ENCODE measurements at places on chromosomes 3 and 15. TPM values are rescaled to one million over a fixed set of nuclear protein-coding genes. Genes with fewer than 3 reads are reported as not detected.
A peak's percentile ranks its signal among the peaks of the same experiment; 100 is the strongest.

GRCh38 chr3:183324083-183324482 lies 71.0 kb downstream of the B3GNT5 start:
- H3K36me3 ChIP-seq = no peaks in the 10 kb centered on the region
- H3K4me3 ChIP-seq = no peak overlapping the region
- DNase-seq = no peak
- H3K4me1 ChIP-seq = no peaks in the 10 kb centered on the region

- H3K36me3 ChIP-seq = no peaks in the 10 kb centered on the region
- no peak overlapping the region for H3K4me3 ChIP-seq
- peak overlapping the region; percentile 42 for H3K27ac ChIP-seq
- DNase-seq = peak; percentile 63
- no peaks in the 10 kb centered on the region for H3K27me3 ChIP-seq
- peaks cover 26% of the 10 kb centered on the region for H3K4me1 ChIP-seq
Measured at GRCh38 chr15:78103406-78104118, 11.2 kb downstream of the SH2D7 start.

GOLGA8Q gene
- 2.3 TPM for total RNA-seq

SH2D7 gene
- not detected for total RNA-seq

KATNBL1 gene
- 37.9 TPM for total RNA-seq

Data from upper lobe of right lung (tissue), 1 donor.